ENCODE measurements at places on chromosomes 1 and 21. TPM values are rescaled to one million over a fixed set of nuclear protein-coding genes. Genes with fewer than 3 reads are reported as not detected.
A peak's percentile ranks its signal among the peaks of the same experiment; 100 is the strongest.

- no peak for DNase-seq
Measured at GRCh38 chr21:20545454-20545853, 452.8 kb upstream of the NCAM2 start.

- DNase-seq = no peak
Measured at GRCh38 chr1:2502661-2503553, 23.5 kb downstream of the PANK4 start.

DNA sequence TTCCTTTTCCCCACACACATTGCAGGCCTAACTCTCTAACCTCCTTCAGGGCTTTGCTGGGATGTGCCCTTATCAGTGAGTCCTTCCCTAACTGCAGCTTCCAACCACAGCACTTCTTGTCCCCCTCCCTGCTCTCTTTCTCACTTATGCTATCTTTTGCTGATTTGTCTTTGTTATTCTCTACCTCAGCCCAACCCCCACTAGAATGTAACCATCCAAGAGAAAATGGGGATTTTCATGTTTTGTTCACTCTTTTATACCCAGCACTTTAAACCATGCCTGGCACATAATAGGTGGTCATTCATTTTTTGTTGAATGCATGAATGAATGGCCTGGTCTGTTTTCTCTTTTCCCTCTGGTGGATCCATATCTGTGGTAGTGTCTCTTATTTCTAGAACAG, 243.5 kb downstream of the KAZN start:
- DNase-seq = no peak

GRCh38 chr1:243287652-243288051, 31.8 kb downstream of the SDCCAG8 start:
- no peak for DNase-seq

SLAMF9 gene
- polyA plus RNA-seq = not detected

DNA sequence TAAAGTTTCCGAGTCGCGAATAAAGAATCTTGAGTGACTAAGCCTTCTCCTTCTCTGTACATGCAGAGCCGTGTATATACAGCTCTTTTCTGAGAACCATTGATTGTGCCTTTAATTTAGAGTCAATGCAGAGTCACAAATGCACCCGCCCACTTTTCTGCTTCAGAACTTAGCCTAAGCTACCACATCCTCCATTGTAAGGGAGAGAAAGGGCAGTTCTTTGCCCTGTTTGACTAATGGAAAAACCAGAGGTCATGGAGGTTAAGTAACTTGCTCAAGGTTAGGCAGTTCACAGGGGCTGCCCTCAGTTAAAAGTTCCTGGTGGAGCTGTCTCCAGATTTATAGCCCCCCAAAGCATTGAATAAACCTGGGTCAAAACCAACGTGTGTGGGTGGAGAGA, 139.6 kb downstream of the TOMM20 start:
- no peak for DNase-seq

DNA sequence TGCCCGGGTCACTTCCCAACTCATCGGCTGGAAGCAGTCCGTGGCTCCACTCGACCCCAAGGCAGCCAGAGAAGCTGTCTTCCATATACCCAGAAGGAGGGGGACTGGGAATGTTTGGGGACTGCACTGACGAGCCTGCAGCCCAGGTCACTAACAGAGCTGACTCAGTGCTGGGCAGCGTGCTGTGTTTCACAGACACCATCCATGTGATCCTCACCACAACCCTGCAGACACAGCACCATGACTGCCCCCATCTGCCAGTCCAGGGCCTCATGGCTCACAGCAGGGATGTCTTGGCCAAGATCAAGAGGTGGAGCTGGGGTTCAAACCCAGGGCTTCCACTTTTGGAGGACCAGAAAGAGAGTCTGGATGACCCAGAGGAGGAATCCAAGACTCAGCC, 67.9 kb downstream of the KLHDC7A start:
- no peak for DNase-seq

GRCh38 chr1:220552672-220553260, 24.8 kb downstream of the MARK1 start:
- no peak for DNase-seq

DNA sequence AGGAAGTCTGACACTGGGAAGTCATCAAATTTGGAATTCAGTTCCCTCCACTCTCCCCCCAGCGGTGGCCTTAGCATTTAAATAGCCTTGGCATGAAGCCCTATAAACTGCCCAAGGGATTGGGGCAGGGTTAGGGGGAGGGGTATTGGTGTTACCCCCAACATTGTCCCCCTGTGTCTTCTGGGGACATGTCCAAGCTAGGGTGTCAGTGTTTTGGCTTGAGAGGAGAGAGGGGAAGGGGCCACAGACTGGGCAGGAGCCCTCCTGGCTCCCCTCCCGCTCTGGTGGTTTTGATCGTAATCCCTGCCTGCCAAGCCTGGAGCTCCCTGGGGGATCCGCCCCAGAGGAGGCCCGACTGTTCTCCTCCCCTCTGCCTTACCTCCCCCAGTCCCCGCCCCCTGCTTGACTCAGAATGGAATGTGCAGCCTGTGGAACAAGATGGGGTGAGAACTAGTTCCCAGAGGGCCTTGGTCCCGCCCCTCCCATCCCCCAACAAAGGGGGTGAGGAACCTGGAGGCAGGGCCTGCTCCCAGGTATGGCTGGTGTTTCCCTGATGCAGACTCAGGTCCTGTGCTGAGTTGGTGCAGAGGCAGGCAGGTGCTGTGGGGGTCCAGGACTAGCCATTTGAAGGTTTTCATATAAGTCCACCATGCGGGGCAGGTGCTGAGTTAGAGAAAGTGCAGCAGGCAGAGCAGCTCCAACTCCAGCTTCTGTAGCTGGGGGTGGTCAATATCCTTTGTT, 7.4 kb downstream of the SOX13 start:
- DNase-seq = peak; percentile 86

- DNase-seq = no peak
Measured at GRCh38 chr1:25622531-25622930, 5.9 kb downstream of the MAN1C1 start.

DNA sequence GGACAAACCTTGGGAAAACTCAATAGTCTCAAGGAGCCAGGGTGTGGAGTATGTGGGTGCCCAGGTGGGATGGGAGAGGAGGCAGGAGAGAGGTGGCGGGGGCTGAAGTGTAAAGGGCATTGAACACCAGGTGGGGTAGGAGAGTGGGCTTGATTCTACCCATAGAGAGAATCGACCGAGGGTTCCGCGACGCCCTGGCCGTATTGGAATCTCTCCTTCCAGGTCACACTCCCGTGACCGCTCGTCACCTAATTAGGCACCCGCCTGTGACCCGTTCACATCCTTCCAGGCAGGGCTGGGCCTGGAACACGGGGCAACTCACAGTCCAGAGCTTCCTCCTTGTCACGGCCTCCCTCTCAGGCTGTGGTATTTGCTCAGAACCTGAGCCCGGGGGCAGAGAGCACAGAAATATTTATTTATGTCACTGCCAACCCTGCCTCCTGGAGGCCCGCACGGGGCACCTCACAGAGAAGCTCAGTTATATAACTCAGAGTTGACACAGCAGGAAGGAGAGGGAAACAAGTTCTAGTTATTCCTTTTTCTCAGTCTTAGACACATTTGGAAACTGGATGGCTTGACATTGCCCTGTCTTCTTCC, 12.0 kb downstream of the NCMAP start:
- peak; percentile 46 for DNase-seq

DNA sequence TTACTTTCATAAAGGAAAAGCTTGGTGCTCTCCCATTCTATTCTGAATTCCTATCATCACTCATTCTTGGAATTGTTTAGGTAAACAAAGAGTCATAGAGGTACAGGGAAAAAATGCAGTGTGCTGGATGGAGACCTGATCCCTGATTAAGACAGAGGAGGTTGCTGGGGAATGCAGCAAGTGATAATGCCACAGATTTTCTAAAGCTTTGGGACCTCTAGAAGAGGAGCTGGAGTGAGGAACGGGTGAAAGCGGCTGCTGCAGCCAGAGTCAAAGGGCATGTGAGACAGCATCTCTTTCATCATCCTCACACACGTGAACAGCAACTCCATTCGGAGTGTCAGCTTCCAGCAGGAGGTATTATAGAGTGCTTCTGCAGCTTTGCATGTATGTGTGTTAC, 54.9 kb upstream of the DIPK1A start:
- no peak for DNase-seq

- DNase-seq = no peak
Measured at GRCh38 chr1:117368116-117369108, 1.2 kb downstream of the MAN1A2 start.

GRCh38 chr1:42979896-42980800, 21.5 kb upstream of the SLC2A1 start:
- DNase-seq = no peak

GRCh38 chr1:53043271-53043670, 18.7 kb upstream of the PODN start:
- no peak for DNase-seq

SPATA6 gene
- 16.9 TPM for polyA plus RNA-seq

CNKSR1 gene
- polyA plus RNA-seq = 18.4 TPM

- no peak for DNase-seq
Measured at GRCh38 chr1:201713086-201713810, 115.7 kb upstream of the IPO9 start.

- DNase-seq = no peak
Measured at GRCh38 chr1:170377896-170378634, 153.9 kb upstream of the GORAB start.

DNA sequence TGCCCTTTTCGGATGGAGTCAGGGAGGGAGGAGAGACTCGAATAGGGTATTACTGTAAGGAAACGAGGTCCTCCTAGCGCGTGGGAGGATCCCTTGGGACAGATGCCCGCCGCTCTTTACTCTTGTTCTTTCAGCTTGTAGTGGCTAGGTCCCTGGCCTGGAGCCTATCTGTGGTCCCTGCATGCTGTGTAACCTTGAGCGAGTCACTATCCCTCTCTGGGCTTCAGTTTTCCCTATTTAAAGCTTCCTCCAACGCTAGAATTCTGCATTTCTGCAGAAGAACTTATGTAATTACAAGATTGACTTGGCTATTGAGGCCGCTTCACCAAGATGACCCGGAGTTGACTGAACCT, 744 bp downstream of the MIER1 start:
- DNase-seq = no peak

DNA sequence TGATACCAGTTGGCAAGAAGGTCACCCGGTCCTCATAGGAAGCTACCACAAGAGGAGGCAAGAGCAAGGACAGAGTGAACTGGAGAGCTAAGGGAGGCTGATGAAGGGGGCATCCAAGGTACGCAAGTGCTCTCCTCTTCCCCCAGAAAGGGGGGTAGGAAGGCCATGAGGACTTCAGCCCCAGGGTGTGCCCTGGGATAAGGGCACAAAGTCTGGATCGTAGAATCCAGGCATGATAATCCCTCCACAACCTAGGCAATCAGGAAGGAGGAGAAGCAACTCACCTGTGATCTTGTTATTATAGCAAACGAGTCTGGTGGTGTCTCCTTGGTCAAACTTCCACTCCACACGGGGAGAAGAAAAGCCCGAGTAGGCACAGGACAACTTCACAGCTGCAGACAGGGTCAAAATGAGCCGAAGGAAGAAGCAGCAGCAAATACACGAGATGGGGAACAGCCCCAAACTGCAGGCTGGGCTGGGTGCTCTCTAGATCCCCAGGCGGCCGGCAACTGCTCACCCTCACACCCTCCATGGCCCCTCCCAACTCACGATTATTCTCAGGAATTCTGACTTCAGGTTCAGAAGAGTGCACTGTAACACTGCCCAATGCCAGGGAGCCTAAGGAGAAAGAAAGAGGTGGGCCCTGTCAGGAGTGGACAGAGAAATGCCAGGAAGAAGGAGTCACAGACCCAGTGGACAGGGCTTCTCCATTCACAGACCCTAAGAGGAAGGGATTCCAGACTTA, 20.0 kb downstream of the F11R start:
- no peak for DNase-seq

SNX7 gene
- polyA plus RNA-seq = 42.2 TPM

MPZ gene
- polyA plus RNA-seq = 6.5 TPM

- DNase-seq = no peak
Measured at GRCh38 chr1:201665036-201665435, 126.1 kb downstream of the NAV1 start.

- DNase-seq = no peak
Measured at GRCh38 chr1:162391790-162392563, 10.4 kb downstream of the C1orf226 start.

DNA sequence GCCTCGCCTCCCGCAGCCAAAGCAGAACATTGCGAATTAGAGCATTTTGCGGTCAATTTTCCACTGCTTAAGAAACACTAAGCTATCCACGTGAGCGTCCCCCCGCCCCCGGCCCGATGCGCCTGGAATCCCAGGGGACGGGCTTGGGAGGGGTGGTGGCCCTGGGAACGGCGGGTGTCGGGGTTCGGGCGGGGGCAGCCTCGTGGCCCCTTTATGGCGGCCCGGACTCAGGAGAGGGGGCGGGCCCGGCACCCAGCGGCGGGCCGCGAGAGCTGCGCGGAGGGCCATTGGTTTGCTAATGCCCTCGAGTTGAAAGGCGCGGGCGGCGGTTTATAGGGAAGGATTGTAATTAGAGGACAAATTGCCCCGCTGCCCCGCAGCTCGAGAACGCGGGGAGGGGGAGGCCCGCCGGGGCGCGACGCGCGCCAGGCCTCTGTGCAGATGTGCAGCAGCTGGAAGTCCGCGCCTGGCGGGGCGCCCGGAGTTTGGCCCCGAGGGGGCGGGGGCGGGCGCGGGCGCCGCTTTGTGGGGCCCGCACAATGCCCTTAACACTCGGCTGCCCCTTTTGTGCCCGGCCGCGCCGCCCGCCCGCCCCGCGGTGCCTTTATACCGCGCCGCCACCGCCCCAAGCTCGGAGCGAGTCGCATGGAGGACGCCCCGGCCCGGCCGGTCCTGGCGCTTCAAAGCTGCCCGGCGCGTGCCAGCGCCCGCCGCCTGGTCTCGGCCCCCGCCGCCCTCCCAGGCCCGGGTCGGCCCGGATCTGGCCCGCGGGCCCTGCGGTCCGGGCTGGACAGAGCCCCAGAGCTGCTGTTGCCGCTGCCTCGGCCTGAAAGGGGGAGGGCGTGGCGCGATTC, 1.9 kb upstream of the HES3 start:
- no peak for DNase-seq

DNA sequence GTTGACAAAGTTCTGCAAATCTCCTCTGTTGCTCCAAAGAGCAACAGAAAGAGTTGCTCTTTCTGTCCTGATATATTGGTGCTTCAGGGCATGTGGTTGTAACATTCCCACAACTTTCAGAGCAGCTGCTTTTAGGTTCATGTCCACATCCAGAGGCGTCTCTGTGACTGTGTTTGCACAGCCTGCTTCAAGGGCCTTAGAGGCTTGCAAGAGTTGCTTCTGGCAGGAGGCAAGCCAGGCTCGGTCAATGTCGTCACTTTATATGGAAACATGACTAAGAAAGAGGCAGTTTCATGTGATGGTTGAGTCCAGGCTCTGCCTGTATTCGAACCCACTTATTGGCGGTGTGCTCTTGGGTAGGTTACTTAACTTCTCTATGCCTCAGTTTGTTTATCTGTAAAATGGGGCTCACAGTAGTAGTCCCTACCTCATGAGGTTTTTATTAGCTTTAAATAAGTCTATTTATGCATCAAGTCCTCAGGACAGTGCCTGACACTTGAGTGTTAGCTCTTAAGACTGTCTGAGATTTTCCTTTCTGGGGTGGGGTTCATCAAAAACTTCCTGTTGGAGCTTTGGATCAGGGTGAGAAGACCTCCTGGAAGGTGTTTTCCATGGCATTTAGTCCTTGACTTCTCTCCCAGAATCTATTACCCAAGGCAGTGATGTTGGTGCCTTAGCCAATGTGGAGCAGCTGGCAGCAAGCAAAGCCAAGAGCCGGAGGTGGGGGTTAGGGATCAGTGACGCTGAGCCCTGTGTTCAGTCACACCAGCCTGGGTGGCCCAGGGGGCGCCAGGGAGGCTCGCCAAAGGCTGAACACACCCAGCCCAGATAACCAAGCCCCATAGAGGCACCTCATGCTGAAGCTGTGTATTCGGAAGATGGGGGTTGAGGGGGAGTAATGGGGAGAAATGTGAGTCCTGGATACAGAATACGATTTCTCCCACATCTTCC, 18.9 kb downstream of the LHX4 start:
- no peak for DNase-seq

LCE2A gene
- not detected for polyA plus RNA-seq

FMO5 gene
- 7.4 TPM for polyA plus RNA-seq

IFI44 gene
- polyA plus RNA-seq = 21.6 TPM

LYPLA2 gene
- polyA plus RNA-seq = 35.0 TPM

CCDC30 gene
- 15.8 TPM for polyA plus RNA-seq
